ENCODE measurements at places on chromosomes 16 and 17.

DNA sequence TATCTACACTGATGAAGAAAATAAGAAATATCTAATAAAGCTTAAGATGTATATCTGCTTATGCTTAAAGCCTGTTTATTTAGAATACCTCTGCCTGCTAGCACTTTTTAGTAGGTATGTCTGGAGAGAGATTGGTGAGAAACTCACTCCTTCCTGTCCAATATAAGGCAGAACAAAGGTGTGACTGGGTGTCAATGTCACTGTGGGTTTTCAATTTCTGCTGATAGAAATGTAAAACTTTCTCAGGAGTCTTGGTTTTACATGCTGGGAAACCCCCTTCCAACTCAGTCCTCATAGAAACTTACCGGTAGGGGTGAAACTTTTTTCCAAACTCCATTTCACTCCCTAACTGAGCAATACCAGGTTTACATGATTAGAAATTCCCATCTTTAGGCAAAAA, 17.8 kb upstream of the MPHOSPH6 start:
- DNase-seq: no peak

DNA sequence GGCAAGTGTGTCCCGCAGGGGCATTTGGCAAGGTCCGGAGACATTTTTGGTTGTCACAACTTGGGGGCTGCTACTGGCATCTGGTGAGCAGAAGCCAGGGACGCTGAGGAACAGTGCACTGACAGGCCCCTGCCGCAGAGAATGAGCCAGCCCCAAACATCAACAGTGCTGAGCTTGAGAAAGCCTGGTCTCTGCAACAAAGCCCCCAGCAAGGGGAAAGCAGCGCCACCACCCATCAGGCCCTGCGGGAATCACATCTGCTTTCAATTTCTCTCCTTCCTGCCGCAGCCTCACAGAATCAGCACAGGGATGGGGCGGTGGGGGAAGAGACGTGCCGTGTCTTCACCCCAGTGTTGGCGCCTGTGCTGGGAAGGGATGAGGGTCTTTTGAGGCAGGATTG, 14.8 kb upstream of the PRPSAP1 start:
- DNase-seq: no peak

- no peak for DNase-seq
Measured at GRCh38 chr16:3038256-3038655, 1.5 kb upstream of the BICDL2 start.

GRCh38 chr17:74833501-74834377, 25.9 kb downstream of the GRIN2C start:
- no peak for DNase-seq

- DNase-seq: no peak
Measured at GRCh38 chr16:75265911-75266701, 14.7 kb upstream of the BCAR1 start.

DNA sequence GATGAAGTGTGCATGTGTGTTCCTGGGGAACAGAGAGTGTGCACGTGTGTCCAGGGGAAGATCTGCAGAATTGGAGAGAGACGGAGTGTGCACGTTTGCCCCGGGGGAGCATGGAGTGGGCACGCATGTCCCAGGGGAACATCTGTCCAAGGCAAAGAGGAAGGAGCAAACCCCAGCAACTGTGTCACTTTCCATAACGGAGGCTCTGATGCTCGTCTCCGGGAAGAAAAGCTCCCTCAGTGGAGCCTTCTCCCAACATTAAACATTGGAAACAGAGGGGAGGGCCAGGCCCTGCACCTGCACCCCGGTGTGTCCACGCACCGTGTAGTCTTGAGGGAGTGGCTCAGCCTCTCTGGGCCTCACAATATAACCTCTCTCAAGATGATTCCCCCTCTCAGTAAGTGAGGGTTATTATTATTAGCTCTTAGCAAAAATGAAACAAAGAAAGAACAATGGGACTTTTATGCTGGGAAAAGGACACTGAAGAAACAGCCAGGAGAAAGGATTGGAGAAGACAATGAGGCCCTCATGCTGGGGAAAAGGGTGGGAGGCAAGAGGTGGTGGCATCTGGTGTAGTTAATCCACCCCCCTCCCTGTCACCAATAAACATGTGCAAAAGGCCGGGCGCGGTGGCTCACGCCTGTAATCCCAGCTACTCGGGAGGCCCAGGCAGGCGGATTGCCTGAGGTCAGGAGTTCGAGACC, 7.6 kb downstream of the RAB40B start:
- no peak for DNase-seq

DNA sequence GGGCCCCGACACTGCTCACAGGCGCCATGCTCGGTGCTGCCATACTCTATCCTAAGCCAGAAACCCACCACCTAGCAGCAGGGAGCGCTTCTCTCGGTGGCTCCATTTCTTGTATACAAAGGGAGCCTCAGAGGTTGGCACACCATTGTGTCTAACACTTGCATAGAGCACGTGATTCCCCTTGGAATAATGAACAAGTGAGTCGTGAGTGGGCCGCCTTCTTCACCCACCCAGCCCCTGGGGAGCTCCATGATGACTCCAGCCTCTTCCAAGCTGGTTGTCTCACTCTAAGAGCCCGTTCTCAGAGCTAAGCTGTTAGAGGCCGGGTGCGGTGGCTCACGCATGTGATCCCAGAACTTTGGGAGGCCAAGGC, 82.3 kb upstream of the ZNF469 start:
- DNase-seq: no peak

- DNase-seq: no peak
Measured at GRCh38 chr16:50173316-50173715, 20.2 kb downstream of the TENT4B start.

GRCh38 chr17:33261820-33262219, 31.3 kb downstream of the ASIC2 start:
- DNase-seq: no peak

- DNase-seq: no peak
Measured at GRCh38 chr16:2034696-2035430, 8.2 kb downstream of the NHERF2 start.

- DNase-seq: no peak
Measured at GRCh38 chr16:86395477-86395876, 114.8 kb upstream of the FOXF1 start.

- no peak for DNase-seq
Measured at GRCh38 chr16:84565669-84566495, 52.0 kb downstream of the COTL1 start.

DNA sequence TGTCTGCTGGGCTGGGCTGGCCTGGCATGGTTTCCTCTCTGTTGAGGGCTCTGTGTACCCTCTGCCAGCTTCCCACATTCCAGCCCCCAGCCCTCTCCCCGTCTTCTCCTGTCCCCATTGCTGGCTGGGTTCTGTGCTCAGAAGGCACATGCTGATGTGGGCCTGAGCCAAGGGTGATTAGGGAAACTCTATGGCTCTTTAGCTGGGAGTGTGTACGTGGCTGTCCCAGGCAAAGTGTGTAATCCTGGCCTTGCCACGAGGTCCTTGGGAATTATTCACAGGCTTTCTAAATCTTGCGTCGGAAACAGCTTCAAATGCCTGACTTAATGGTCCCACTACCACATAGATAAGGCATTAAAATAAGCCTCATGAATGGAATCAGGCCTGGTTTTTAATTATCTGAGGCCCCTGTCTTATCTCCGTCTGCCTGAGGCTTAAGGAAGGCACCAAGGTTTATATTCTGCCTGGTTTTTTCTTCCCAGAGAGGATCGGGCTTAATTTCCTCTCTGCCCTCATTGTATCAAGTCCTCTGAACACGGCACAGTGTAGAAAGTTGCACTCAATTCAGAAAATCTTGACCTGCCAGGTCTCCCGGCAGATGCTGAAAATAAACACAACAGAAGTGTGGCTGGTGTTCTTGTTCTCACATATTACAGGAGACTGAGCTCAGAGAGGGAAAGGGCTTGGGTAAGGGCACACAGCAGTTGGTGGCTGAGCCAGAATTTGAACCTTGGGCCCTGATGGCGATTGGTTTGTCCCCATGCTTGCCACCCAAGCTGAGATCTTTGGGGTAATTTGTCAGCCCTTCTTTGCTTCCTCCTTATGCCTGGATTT, 52.9 kb upstream of the LGALS9 start:
- DNase-seq: no peak

- no peak for DNase-seq
Measured at GRCh38 chr16:31134091-31134571, 1.4 kb downstream of the PRSS8 start.

DNA sequence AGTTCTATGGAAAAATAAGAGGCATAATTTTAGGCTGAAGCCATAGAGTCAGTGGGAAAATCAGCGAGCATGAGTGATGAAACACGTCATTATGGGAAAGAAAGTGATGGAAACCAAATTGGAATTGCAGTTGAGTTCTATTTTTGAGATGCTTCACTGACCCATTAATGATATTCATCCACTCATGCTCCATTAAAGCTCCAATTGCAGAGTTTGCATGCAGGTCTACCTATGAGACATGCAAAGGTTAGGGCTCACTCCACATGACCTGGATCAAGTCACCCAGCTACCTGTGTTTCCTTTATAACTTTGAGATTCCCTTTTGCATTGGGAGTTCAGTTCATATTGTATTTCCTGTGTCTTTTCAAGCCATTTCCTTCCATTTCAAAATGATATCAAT, 8.0 kb upstream of the KRTAP2-4 start:
- DNase-seq: no peak

DNA sequence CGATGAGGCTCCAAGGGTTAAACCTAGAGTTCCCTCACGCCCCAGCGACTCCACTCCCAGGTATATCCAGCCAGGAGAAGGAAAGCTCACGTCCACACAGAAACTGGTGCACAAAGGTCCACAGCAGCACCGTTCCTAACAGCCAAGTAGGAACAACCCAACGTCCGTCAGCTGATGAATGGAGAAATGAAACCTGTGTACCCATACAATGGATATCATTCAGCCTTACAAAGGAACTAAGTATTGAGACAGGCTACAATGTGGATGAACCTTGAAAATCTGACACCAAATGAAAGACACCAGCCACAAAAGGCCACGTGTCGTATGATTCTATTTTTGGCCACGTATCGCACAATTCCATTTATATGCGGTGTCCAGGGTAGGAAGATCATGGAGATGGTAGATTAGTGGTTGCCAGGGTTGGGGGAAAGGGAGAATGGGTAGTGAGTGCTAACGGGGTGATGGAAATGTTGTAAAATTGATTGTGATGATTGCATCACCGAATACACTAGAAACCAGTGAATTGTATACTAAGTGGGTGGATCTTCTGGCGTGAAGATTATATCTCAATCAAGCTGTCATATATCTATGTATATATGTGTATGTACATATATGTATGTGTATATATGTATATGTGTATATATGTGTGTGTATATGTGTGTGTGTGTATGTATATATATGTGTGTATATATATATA, 30.1 kb downstream of the NLRC3 start:
- DNase-seq: no peak

GRCh38 chr17:29461483-29462206, 71.5 kb downstream of the TAOK1 start:
- DNase-seq: no peak

DNA sequence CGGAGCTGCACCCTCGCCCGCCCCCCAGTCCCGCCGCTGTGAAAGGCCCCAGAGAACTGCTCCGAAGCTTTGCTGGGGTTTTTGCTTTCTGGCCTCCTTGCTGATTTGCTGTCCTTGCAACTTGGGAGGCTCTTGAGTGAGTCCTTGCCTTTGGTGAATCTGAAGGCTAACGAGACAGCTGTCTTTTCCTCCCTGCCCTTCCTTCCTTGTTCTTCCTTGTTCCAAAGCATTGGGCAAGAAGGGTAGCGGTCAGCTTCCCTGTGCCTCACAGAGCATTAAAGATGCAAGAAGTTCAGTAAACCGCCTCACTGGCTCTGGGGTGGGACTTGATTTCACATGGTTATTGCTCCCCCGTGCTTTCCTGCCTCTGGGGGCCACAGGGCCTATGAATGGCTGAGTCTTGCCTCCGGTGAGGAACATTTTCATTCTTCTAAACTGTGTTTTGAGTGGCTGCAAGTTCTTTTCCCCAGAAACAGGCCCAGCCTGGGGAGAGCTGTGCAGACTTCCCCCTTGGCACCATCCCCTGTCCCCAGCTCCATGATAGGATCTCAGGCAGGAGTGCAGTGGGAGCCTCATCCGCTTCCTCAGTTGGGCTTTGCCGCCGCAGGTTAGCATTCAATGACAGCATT, 1.4 kb downstream of the YPEL2 start:
- DNase-seq: no peak

DNA sequence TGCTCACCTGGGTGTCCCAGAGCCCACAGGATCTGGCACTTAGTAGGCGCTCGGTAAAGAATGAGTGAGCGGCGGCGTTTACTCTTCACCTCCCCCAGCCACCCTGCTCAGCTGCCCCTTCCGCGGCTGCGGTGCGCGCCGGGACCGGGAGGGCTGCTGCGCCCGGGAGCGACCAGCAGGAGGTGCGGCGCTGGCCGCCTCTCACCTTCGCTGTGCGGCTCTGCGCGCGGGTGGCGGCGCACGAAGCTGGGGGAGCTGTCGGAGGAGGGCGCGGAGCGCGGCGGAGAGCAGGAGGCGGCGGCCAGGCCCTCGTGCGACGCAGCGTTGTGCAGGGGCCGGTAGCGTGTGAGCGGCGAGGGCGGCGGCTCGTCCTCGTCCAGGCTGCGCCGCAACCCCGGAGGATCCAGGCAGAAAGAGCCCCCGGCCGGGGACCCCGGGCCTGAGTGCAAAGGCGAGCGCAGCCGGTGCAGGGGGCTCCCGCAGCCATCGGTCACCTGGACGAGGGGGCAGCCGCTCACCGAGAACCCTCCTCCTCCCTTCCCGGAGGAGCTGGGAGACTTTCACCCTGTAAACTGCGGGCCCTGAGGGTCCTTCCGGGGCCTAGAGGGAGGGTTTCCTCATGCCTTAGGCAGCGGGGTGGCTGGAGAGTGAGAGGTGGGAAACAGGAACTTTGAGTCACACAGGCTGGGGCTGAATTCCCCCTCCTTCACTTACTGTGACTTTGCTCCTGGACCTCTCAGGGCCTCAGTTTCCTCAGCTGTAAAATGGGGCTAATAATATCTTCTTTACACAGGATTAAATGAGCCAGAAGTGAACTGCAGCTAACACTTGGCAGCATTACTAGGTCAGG, 12.5 kb downstream of the SAMD14 start:
- peak; percentile 54 for DNase-seq

DNA sequence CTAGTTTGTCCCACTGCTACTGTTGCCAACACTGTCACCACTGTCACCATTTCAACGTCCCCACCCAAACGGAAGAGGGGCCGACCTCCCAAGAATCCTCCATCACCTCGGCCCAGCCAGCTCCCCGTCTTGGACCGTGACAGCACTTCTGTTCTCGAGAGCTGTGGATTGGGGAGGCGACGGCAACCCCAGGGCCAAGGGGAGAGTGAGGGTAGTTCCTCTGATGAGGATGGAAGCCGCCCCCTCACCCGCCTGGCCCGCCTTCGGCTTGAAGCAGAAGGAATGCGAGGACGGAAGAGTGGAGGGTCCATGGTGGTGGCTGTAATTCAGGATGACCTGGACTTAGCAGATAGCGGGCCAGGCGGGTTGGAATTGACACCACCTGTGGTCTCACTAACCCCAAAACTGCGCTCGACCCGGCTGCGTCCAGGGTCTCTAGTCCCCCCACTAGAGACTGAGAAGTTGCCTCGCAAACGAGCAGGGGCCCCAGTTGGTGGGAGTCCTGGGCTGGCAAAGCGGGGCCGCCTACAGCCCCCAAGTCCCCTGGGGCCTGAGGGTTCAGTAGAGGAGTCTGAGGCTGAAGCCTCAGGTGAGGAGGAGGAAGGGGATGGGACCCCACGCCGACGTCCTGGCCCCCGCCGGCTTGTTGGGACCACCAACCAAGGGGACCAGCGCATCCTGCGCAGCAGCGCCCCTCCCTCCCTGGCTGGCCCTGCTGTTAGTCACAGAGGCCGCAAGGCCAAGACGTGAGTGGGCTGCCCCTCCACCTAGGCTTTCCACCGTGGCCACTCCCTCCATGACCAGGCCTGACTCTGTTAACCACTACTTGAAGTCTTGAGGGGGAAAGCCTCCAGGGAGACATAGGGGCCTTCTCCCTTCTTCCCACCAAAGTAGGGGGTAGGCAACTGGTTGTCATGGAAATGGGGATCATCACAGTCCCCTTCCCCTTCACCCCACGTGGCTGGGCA, 9.0 kb upstream of the PHKG2 start:
- DNase-seq: no peak

All from activated effector memory CD4-positive, alpha-beta T cell treated with Interleukin-2 at 50 U/mL for 16 hours (primary cell).